ENCODE measurements at places on chromosomes 7 and 10.

DNA sequence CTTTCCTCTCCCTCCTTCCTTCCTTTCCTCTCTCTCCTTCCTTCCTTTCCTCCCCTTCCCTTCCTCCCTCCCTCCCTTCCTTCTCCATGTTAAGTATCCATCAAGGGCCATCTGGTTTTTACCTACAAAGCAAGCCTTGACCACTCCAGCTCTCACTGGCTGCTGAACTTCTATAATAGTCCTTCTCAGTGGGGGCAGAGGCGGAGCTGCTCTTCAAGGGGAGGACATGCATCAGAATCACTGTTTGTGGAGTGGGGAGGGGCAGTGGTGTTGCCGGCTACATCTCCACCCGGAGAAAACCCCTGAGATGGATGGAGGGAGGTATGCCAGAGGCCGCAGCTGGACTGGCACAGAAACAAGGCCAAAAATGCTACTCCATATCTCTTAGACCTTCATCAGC lies 25.9 kb downstream of the LAMB1 start:
- no peak for DNase-seq

DNA sequence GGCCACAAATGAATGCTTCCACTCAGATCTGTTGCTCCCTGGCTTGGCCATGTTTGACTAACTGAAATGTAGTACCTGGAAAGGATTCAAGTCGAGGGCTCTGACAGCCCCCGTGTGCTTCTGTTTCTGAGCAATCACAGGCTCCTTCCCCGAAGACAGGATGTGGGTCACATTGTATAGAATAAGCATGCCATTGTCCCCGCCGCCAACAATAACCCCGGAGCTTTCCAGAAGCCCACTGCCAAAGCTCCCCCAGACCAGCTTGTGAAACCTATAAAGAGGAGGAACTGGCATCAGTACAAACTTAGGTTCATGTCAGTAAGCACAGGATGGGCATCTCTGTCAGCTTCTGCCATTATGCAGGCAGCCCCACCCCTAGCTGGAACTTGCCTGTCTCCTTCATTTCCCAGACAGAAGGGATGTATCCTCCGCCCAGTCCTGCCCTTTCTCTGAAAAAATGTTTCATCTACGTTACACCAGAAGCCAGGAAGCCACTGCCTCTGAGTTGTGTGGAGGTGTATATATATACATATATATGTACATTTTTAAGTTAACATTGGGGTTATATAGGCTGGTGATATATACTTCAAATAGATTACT lies 10.3 kb downstream of the SEC31B start:
- no peak for DNase-seq

GRCh38 chr7:109898-110556 lies 82.3 kb upstream of the FAM20C start:
- DNase-seq: no peak

DNA sequence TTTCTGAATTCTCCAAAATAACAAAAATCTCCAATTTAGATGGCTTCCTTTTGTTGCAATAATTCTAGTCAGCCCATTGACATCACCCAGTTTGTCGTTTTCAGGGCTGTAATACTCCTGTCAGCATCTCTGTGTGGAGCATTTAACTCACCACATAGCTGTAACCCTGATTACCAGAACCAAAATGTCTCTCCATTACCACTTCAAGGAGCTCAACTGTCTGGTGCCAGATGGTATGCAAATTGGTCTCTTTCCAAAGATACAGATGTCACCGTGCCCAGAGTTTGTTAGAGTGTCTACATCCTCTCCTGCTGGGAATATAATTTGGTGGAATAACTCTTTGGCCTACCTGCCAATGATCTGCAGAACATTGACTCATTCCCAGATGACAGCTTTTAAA lies 350.3 kb upstream of the POT1 start:
- no peak for DNase-seq

DNA sequence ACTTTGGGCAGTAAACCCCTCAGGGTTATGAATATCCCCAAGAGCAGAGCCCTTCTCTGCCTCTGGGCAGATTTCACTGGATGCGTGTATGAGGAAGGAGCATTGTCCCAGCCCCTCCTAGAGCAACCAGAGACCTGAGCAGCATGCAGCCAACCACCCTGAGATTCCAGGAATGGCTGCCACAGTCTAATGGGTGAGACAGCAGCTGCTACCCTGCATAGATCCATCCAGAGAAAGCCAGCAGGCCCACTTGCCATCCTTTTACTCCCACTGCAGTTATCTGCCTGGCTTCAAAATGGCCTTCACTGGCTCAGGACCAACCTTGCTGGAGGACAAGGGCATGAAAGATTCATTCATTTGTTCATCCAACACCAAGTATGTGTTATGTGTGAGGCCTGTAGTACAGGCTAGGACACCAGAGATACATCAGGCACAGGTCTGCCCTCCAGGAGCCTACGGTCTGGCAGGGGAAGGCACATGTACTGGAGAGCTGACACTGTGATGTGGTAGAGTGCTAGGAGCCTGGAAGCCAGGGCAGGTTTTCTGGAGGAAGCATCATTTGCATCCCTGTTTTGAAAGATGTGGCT lies 26.2 kb upstream of the C10orf105 start:
- DNase-seq: no peak

- DNase-seq: no peak
Measured at GRCh38 chr7:30545791-30546555, 41.3 kb upstream of the GGCT start.

DNA sequence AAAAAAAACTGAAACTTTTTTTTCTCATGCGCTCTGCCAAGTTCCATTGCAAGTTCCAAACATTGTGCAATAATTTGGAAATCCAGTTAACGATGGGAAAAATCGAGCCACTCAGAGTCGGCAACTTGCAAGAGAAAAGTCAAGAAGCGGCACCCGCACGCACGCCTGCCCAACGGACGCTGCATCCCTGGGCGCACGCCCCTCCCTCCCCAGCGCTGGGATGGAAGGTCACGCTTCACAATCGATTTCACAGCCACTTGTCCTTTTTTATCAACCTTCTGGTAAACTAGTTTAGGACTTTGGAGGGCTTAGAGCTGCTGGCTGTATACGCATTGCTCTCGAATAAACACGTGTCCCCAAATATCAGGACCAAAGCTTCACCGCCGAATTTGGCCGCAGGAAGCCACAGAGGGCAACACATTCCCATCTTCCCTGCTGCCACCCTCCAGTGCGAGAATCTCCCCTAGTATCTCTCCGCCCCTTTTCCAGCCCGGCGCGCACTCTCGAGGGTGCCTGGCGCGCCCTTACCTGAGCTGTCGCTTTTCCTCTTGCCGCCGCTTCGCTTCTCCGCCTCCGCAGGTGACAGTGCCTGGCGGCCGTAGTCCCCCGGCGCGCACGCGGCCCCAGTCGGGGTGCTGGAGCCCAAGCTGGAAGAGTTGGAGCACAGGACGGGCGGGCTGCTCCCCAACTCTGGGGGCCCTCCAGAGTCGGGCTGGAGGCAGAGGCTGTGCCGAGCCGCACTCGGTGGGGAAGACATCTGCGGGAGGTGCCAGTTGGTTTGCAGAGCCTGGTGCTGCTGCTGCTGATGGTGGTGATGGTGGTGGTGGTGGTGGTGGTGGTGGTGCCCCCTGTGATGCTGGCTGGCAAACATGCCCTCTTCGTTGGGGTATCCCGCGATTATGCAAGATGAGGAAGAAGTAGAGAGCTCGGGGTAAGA lies 857 bp downstream of the MEOX2 start:
- no peak for DNase-seq

DNA sequence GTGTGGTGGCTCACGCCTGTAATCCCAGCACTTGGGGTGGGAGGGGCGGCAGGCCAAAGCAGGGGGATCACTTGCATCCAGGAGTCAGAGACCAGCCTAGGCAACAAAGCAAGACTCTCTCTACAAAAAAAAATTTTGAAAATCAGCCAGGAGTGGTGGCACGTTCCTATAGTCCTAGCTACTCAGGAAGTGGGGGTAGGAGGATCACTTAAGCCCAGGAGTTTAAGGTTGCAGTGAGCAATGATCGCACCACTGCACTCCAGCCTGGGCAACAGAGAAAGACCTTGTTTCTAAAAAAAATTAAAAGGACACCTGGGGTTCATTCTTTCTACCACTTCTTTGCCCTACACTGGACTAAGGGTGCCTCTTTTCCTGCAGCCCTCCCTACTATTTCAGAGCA lies 15.1 kb downstream of the WAPL start:
- no peak for DNase-seq

DNA sequence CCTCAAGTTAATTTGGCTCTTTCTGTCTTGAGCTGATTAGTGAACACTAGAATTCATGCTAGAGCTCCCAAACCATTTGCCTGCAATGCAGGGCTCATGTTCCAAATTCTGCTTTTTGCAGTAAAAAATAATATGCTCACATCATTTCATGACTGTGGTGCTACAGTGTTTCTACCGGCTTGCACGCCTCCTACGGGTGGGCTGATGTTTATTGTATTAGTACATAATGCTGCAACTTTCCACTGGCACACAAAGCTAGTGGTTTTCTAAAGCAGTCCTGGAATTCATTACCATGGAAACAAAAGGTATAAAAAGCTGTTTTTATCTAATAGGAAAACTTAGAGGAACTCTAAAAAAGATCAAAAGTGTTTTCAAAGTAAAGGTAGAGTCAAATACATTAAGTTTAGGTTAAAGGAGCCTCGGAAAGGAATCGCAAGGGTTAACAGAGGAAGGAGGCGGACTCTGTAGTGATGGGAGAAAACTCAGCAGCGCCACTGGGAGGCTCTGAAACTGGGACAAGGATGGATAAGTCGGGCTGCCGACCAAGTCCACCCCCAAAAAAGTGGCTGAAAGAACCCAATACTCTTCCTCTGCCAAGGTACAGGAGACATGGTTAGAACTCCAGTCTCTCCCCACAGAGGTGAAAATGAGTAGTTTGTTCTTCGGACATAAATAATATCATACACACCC lies 25.9 kb downstream of the GRM8 start:
- no peak for DNase-seq

DNA sequence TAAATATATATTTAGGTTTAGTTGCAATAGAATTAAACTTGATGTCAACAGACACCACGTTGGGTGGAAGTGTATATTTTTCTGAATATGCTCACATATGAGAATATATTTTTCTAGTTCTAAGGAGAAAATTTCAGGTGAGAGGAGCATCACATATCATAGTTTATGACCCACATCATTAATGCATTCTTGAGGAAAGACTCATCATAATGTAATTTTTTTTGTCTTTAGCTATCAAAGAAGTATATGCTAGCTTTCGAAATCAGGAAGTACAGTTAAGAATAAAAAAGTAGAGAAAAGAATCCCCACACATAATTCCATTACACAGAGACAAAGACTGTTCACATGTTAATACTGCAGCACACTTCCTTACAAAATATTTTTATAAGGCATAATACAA lies 30.4 kb downstream of the A1CF start:
- no peak for DNase-seq

- no peak for DNase-seq
Measured at GRCh38 chr7:12578930-12579640, 8.6 kb downstream of the SCIN start.

DNA sequence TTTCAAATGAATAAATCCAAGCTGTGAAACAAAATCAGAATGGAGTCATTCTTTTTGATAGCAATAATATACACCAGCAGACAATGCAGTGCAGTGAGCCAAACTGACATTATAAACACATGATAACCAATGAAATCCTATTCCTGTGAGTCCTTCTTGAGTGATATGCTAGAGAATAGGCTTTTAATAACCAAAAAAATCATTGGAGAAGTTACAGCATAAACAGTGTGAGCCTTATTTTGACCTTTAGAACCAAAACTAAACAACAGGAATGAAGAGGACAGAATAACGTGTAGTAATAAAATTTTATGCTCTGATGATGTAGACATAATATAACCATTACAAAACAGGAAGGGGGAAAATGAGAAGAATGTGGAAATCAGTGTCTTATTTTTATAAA lies 8.7 kb downstream of the HUS1 start:
- no peak for DNase-seq

DNA sequence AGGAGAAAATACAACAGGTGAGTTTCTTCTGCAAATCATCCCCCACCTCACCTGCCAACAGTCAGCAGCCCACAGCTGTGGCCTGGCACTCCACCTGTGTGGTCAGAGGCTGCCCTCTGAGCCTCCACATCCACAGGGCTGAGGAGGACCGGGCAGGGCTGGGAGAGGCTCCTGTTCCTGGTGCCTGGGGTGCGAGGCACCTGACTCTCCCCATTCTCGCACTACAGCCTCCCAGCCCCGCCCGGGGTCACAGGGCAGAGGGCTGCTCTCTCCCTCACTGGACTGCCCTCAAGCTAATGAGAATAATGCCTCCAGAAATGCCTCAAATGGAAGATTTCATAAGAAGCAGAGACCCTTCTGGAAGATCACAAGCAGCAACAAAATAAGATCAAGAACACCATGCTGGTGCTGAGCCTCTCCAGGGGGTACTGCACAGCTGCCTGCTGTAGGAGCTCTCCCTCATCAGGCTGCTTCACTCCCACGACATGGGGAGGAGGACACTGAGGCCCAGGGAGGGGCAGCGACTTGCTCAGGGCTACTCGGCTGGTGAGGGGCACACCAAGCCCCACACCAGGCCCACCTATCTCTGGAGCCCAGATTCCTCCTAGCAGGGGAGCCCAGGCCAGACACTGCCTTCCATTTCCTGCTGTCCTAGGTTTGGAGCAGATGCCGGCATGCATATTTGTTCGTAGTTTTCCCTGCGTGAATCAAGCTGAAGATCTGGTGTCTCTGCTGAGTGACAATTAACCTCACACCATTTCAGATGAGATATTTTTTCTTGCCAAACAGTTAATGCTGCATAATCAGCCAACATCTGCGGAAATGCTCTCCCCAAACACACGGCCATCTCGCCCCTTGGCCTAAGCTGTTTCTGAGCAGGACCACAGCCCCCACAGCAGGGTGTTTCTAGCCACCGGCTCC lies 76.5 kb downstream of the FAM53B start:
- DNase-seq: no peak

GRCh38 chr7:138091032-138091431 lies 14.8 kb downstream of the AKR1D1 start:
- DNase-seq: no peak

DNA sequence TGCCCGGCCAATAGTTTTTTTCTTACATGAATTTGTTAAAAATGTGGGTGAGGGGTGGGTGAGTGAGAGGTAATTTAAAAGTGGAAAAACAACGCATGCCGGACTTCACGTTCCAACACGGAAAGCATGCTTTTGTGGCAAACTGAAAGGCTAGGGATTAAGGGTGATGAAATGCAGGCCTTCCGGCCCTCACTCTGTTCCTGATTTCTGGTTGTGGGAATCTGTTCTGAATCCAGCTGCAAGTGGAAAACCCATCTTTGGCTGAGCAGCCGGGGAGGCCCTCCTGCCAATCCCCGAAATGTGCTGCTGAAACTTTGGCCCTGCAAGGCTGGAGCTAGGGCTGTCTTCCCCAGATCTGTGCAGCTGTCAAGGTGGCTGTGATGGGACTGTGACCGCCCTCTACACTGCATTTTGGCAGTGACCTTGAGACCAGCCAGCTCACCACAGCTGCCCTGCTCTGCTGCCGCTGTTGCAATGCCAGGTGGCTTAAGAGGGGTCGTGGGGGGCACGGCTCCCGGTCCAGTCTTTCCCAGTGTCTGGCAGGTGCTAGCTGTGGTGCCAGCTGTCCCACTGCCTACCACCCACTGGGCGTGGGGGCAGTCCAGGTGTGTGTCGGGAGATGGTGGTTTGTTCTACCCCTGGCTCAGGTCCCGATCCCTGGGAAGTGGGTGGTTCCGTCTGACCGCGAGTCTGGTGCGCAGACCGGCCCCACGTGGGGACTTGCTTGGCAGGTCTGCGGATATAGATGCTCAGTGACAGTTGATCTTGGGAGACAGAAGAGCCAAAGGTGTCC lies 39.0 kb downstream of the TET1 start:
- DNase-seq: no peak

- no peak for DNase-seq
Measured at GRCh38 chr10:71805776-71806703, 32.7 kb upstream of the VSIR start.

All from stimulated activated CD8-positive, alpha-beta memory T cell treated with anti-CD3 and anti-CD28 coated beads, Interleukin-4, amount 100 ng/mL, for 4 hours (primary cell).